ENCODE measurements at places on chromosomes 7 and 10.
A peak's percentile ranks its signal among the peaks of the same experiment; 100 is the strongest.

- DNase-seq = no peak
These were observed 215.6 kb downstream of the CCSER2 start for GRCh38 chr10:84543948-84544347.

GRCh38 chr7:40610461-40610860 is 475.7 kb downstream of the SUGCT start:
- no peak for DNase-seq

DNA sequence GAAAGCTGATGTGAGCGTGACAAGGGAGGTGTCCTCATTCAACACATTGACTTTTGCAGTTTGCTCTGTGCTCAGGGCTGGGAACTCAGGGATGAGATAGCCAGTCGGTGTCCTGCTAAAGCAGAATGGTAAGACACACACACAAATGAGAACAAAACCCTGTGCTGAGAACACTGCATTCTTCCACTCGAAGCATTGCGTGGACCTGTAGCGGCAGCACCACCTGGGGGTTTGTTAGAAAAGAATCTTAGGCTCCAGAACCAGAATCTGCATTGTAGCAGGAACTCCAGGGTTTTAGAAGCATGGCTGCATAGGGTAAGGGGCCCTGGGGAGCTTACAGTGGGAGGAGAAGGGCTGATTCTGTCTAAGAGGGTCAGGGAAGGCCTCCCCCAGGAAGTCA is 21.5 kb upstream of the OGDHL start:
- no peak for DNase-seq

GRCh38 chr10:48759113-48759901 is 74.6 kb downstream of the WDFY4 start:
- DNase-seq = no peak

GRCh38 chr10:6530211-6530840 is 49.8 kb downstream of the PRKCQ start:
- no peak for DNase-seq

- DNase-seq = no peak
These were observed 361.0 kb downstream of the ETV1 start for GRCh38 chr7:13628239-13629001.

- no peak for DNase-seq
These were observed 634 bp upstream of the OR9A4 start for GRCh38 chr7:141915565-141915964.

DNA sequence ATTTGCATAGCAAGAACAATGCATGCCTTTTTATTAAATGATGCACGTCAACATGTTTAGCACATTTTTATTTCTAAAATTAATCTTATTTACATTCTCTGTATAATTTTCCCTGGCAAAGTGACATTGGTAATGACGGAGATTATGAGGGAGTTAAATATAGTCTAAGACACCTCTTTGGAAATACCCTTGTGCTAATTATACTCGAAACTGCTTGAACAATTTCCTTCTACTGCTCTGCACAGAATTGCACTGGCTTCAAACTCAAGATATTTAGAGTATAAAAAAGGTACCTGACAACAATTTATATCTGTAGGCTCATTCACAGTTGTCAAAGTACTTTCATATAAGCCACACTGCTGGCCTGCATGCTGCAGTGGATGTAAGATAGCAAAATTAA is 602.7 kb downstream of the NXPH1 start:
- DNase-seq = no peak

DNA sequence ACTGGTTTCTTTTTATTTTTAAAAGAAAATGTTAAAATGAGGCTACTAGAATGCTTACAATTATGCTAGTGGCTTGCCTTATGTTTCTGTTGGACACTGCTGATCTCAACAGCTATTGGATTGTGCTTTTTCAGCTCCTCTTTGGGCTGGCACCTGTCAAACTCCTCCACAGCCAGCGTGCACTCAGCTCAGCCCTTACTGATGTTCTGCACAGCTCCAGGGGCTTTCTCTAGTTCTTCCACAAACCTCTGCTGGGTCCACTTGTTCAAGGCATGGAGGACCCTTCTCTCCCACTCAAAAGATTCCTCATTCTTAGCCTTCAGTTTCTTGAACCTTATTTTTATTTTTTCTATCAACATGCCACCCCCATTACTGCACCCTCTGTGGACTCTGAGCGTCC is 96.0 kb downstream of the VIPR2 start:
- DNase-seq = no peak

- DNase-seq = no peak
These were observed 375.5 kb downstream of the SORCS1 start for GRCh38 chr10:106788982-106789381.

DNA sequence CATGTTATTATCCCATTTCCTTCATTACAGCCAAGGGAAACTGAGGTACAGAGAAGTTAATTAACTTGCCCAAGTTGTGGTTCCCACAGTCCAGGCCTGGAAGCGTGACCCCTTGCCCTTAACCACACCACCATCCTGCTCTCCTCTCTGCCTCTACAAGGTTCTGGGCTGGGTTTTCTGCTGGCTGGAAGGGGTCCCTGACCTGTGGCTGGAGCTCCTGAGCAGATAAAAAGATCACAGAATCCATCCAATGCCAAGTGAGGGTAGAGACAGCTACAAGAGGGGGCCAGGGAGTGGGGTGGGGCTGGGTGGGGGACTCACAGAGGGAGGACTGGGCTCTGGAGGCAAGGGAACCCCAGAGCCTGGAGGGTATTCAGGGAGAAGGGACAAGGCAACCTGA is 9.7 kb downstream of the ASB10 start:
- DNase-seq = no peak

- DNase-seq = no peak
These were observed 199.2 kb upstream of the KMT2E start for GRCh38 chr7:104814671-104815400.

DNA sequence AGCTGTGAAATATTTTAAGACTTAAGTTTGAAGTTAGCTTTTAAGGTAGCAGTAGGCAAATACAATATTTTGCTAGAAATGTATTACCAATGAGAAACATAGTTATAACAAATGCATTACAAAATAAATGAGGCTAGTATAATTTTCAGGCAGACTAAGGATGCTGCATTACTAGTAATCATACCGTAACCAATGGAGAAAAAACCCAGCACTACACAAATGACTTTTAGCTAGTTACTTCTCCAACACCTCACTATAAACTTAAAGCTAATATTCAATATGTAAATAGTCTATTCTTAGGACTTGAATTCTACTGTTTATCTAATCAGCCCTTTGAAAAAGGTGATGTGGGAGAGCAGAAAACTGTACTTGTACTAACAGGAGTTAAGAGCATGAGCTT is 285.3 kb upstream of the KLF14 start:
- no peak for DNase-seq

- DNase-seq = no peak
These were observed 22.6 kb downstream of the WNT8B start for GRCh38 chr10:100485366-100485765.

- no peak for DNase-seq
These were observed 224.3 kb upstream of the IGFBP3 start for GRCh38 chr7:46145412-46145811.

- no peak for DNase-seq
These were observed 158.8 kb downstream of the ANK3 start for GRCh38 chr10:60230892-60231291.

DNA sequence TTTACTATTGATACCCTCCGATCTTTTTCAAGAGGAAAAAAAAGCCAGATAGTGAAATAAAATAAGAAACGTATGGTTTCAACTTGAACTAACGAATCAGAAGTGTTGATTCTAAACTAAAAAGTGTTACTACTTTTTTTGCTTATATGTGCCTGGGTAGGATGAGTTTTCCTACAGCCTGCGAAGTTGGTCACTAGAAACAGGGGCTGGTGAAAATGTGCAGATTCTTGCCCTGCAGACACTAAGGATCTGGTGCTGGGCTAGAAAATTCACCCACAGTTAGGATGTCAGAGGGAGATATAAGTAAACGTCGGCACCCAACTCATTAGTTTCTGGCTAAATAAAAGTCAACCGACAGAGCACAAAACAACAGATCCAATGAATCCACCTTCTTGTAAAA is 298.7 kb upstream of the NFE2L3 start:
- no peak for DNase-seq

- DNase-seq = no peak
These were observed 70.8 kb upstream of the CDCA7L start for GRCh38 chr7:22016507-22016906.

- DNase-seq = no peak
These were observed 1.8 kb downstream of the FOXI2 start for GRCh38 chr10:127738512-127739424.

GRCh38 chr10:35768011-35768410 is 125.9 kb upstream of the FZD8 start:
- DNase-seq = no peak

GRCh38 chr7:19242246-19242645 is 97.0 kb upstream of the FERD3L start:
- DNase-seq = no peak

GRCh38 chr10:11095374-11095801 is 77.7 kb downstream of the CELF2 start:
- DNase-seq = no peak

GRCh38 chr7:15839416-15840100 is 153.1 kb upstream of the MEOX2 start:
- no peak for DNase-seq

GRCh38 chr7:105829681-105830322 is 46.6 kb downstream of the ATXN7L1 start:
- no peak for DNase-seq

- DNase-seq = no peak
These were observed 34.7 kb downstream of the NET1 start for GRCh38 chr10:5447056-5447455.

- peak; percentile 8 for DNase-seq
These were observed 22.8 kb upstream of the ITGB8 start for GRCh38 chr7:20307901-20308300.

DNA sequence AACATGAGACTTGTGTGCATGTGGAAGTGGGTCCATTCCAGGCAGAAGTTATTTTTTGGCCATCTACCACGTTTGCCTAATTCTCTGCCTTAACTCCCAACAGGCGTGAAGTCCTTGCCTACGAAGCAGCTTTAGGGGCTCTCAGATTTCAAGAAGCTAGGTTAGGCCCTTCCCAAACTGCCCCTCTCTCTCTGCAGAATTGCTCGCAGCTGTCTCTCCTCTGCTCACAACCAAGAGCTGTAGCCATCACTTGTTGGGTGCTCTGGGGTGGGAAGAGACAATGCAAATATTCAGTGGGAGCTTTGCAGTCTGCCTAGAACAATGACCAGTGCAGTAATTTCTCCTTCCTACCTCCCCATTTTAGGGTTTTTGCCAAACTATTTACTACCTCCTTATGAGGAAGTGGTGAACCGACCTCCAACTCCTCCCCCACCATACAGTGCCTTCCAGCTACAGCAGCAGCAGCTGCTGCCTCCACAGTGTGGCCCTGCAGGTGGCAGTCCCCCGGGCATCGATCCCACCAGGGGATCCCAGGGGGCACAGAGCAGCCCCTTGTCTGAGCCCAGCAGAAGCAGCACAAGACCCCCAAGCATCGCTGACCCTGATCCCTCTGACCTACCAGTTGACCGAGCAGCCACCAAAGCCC is 24.9 kb downstream of the CYP17A1 start:
- DNase-seq = no peak

DNA sequence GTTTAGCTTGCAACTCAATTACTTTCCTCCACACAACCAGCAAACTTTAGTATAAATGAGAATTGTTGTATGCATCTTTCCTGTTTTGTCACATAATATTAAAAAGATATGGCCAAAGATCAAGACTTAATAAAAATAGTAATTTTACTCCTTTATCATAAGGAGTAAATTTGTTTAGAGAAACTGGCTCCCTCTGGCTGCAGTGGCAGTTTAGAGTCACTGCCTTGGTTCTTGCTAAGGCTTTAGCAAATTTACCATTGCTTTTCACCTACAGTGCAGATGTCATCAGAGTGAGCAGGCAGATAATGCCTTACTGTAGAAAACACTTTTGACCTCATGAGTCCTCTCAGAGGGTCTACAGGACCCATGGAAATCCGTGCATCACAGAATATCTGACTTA is 2.6 kb downstream of the PRPF18 start:
- no peak for DNase-seq

- DNase-seq = no peak
These were observed 142.5 kb upstream of the SHH start for GRCh38 chr7:155954550-155955366.

DNA sequence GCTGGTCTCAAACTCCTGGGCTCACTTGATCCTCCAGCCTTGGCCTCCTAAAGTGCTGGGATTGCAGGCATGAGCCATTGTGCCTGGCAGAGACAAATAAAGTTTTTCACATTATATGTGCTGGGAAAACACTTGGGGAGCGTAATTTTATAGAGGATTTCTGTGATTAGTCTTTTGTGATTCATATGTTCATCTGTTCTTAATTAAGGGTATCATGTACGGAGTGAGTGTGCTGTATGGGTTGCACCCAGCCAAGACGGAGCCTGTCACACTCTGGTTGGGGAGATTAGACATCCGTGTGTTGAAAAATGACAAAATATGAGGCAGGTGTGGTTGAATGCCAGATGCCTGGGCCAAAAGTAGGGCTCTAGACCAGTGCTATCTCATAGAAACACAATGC is 10.3 kb downstream of the ADRB1 start:
- no peak for DNase-seq

- DNase-seq = no peak
These were observed 31.7 kb downstream of the STAM start for GRCh38 chr10:17675638-17676037.

GRCh38 chr10:114616516-114616915 is 41.6 kb downstream of the ABLIM1 start:
- DNase-seq = no peak

- DNase-seq = no peak
These were observed 64.6 kb downstream of the TSPAN12 start for GRCh38 chr7:120793213-120793936.

All from nucleus accumbens (tissue), 56 donors.